NCI-H774 (cell line): ENCODE measurements at places on chromosomes 11 and 22.

- DNase-seq: no peak
These were observed 877.3 kb downstream of the BRD1 start for GRCh38 chr22:48950151-48950915.

GRCh38 chr11:102223859-102224258 is 93.4 kb upstream of the BIRC3 start:
- no peak for DNase-seq

- DNase-seq: peak; percentile 89
These were observed 10.5 kb downstream of the KLHL35 start for GRCh38 chr11:75422248-75423231.

- no peak for DNase-seq
These were observed 209.8 kb upstream of the NARS2 start for GRCh38 chr11:78784321-78785061.

- DNase-seq: no peak
These were observed 1.6 kb downstream of the IL2RB start for GRCh38 chr22:37148031-37148651.

GRCh38 chr11:60860943-60861342 is 5.2 kb upstream of the PTGDR2 start:
- DNase-seq: no peak

DNA sequence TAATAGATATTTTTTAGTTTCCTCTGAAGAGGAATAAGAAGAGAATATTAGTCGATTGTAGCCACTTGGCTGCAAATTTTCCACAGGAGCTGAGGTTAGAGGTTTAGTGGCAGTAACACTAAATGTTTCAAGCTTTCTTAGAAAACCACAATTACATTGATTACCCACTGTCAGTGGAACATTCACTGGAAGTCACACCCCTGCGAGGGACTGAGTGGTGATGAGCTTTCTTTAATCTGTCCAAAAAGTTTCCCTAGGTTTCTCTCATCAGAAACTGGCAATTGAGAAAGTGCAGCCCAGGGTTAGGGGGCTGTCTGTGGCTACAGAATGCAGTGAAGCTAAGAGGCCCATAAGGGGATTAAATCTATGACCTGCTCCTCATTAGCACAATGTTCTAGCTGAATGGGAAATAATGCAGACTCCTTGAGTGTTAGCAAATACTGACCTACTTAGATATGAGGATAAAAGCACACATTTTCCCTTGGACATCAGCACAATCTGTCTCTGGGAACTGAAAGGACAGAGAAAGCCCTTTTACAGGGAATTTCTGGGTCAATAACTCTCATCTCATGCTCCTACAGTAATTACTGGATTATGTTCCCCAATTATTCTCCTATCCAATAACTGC is 189.5 kb downstream of the FAM76B start:
- no peak for DNase-seq

DNA sequence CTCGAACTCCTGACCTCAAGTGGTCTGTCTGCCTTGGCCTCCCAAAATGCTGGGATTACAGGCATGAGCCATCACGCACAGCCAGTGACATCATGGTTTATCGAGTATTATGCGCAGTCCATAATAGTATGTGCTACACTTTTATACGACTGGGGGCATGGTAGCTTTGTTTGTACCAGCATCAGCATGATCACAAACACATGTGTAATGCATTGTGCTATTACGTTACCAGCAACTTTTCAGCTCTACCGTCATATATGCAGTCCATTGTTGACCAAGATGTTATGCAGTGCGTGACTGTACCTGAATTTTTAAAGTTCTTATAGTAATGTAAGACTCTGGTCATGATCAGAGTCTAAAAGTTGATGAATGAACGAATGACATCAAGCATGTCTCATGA is 67.9 kb downstream of the ZC3H12C start:
- no peak for DNase-seq

DNA sequence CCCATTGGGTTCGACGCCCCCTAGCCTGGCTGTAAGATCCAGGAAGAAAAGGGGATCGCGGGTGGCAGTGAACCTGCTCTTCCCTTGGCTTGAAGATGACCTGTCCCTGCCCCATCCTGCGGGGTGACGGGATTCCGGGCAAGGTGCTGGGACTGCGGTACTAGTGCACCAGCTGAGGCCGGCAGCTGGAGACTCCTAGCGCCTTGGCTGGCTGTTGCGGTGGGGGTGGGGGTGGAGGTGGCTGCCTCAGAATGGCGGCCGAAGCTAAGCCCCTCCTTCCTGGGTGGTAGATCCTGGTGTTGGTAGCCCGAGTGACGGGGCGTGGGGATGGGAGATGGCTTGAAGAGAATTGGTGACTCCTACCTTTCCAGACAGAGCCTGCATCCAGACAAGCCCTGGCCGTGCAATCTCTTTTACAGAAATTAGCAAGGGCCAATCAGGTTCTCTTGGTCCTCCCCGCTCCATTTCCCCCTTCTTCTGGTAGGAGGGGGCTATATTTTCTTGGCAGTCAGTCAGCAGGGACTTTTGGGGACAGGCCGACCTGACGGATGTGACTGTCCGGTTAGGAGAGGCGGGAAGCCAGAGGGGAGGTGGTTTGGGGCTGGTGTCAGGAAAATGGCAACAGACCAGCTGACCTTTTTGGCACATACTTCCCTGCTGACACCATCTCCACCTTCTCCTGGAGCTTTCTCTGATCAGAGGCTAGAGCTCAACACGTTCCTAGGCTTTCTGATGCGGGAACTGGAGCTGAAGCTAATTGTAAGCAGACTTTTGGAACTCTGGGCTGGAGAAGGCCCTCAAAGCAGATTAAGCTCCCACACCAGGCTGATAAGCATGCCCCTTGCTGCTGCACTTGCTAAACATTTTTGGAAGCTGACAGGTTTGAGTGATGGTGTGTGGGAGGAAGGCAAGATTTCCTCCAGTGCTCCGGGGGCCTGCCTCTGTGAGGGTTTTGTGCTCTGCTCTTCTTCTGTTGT is 2.0 kb downstream of the NAV2 start:
- DNase-seq: no peak

DNA sequence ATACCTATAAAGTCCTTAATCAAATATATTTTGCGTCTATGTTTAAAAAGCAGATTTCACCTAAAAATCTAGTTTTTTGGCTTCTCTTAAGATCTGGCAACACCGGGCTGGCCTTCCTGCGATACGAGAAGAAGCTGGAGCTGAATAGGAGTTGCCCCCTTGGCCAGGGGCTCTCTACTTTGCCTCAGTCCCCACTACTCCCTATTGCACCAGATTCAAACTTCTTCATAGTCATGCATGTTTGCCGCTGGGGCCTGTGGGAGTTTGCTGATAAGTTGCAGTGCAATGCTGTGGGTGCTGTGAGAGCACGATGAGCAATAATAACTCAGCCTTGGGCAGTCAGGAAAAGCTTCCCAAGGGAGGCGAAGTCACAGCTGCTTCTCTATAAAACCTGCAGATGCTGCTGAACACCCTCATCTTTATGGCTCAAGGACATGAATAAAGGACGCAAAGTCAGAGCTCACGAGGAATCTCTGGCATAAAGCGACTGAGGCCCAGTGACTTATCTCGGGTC is 15.2 kb upstream of the EIF3D start:
- DNase-seq: no peak

DNA sequence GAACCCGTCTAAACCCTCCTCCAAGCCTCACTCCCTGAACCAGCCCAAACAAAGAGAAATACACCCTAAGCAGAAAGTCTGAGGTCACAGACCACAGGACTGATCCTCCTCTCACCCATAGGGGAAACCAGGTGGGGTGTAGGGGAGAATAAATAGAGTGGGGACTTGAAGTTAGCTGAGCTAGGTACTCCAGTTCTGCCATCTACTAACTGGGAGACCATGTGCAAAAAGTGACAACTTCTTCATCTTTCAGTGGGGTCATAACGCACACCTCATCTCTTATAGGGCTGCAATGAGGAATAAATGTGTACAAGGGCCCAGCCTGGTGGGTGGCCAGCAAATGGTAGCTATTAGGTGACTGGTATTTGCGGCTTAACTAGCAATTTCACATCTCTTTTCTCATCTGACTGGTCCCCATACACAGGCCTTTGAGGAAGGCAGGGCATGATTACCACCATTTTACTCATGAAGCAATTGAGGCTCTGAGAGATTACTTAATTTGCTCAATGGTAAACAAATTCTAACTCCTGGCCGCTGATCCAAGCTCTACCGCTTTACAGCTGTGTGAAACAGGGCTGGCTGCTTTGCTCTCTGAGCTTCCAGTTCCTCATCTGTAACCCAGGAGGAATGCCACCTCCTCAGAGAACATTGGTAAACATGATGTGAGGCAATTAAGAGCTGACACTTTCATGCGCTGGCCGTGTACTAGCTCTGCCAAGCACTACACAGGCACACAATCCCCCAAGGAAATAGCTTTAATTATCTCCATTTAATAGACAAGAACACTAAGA is 16.6 kb downstream of the TBC1D10A start:
- no peak for DNase-seq

DNA sequence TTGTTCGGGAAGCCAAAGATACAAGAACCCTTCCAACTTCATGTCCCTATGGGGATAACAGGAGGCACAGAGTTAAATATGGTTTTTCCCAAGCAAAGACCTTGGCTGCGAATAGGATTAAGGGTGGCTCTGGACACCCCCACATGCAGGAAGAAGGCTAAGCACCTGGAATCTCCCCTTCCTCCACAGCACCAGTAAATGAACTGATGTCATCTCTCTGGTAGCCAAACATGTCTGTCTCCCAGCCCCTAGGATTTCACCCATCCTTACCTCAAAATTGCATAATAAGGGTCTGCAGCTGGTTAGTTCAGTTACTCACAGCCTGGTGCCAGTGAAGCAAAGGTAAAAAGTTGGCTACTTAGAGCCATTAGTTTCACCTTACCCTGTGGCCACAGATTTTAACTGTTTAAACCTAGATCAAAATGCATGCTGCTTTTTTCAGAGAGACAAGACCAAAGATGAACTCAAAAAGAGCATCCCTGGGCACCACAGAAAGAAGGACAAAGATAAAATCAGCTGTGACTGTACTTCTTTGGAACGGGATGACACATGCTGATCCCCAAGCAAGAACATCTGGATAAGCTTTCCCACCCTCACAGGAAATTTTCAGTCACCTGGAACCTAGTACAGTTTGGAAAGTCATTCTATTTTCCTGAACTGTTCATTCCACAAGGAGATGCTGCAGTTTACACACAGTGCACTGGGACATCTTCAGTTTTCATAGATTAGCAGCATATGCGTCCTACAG is 77.2 kb upstream of the AKIP1 start:
- no peak for DNase-seq

DNA sequence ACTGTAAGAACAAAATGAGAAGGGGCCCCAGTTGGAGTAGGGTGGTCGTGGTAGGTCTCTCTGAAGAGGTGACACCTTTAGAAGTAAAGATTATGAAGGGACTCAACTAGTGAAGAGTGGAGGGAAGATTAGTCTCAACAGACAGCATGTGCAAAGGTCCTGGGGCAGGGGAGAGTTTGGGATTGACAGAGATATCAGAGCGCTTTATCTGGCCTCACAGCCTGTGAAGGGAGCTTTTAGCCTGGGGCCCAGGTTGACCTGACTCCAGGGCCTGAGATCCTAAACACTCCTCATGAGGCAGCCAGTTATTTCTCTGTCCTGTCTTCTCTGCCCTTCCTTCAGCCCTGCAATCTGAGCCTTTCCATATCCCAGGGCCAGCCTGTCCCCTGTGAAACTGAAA is 16.2 kb downstream of the FGF3 start:
- DNase-seq: no peak

DNA sequence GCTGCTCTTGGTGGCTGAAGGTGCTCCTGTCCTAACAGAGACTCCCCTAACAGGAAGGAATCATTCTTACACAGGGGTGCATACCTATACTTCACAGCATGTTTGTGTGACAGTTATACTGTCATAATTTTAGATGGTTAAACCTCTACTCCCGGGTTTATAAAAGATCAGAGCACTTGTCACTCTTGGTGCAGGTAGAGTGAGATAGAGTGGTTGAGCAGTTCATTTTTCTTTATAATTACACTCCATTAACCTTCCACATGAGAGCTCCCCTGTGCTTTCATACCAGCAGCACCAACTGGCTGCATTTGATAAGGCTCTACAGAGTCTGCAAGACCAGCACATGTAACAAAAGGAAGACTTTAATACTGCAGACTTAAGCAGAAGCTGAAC is 72.9 kb downstream of the LARGE2 start:
- DNase-seq: no peak

DNA sequence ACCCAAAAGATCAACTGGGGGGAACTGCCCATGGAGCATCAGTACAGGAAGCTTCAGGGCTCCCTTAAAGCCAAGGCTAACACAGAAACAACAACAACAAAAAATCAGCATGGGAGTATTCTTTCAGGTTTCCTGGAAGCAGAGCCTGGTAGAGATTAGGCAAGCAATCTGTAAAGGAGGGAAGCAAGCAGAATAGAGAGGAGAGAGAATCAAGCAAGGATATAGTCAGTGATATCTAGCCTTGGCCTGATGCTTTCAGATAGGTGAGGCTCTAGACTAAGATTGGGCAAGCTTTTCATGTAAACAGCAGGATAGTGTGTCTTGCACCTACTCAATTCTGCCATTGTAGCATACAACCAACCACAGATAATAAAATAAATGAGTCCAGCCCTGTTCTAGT is 44.4 kb upstream of the FAT3 start:
- DNase-seq: no peak

GRCh38 chr11:9525116-9525515 is 48.4 kb upstream of the WEE1 start:
- no peak for DNase-seq

DNA sequence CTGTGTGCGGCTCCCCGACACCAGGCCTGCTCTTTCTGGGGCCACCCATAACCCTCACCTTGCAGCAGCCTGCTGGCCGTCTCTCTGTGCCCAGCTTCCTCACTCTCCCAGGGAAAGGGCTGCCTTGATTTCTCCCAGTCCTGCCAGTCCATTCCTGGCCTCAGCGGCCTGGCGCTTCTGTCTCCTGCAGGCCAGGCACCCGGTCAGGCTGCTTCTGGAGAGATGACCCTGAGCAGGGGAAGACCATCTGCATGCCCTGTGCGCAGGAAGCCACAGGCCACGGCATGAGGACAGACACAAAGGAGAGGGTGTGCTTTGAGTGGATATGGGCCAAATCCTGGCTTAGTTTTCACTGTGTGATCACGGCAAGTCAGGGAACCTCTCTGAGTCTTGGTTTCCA is 86.2 kb downstream of the TSPAN18 start:
- DNase-seq: no peak

DNA sequence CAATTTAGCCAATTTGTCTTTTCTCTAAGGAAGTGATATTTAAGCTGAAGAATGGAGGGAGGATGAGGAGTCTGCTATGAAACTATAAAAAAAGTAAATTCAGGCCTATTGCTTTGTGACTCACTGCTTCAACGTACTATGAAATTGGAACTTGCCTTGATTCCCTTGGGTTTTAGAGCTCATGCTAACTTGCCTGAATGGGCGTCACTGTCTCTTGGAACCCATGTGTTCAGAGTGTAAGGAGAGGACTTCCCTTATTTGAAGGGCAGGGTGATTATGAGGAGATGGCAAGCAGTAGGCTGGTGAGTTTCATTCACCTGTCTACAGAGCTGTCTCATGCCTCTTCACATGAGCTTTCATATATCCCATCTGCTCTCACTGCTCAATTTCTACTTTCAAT is 28.7 kb upstream of the WT1 start:
- no peak for DNase-seq

DNA sequence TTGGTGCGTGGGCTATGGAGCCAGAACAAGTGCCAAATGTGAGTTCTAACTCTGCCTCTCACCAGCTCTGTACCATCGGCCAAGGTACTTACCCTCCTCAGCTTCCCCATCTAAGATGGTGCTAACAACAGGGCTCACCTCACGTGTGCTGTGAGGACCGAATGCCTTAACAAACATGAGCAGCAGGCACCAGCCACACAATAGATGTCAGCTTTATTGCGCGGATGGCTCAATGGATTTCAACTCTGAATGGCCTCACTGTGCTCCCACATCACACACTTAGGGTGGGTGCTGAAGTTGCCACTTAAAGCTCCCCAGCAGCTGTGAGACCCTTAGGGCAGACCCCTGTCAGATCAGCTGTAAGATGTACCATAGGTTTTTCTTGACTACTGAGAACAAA is 24.1 kb downstream of the RELT start:
- no peak for DNase-seq
